ENCODE measurements at places on chromosomes 6 and 20.
A peak's percentile ranks its signal among the peaks of the same experiment; 100 is the strongest.

GRCh38 chr20:9518576-9519175, 4.3 kb downstream of the LAMP5 start:
- no peak for DNase-seq

GRCh38 chr20:57658447-57658832, 38.2 kb upstream of the ZBP1 start:
- no peak for DNase-seq

DNA sequence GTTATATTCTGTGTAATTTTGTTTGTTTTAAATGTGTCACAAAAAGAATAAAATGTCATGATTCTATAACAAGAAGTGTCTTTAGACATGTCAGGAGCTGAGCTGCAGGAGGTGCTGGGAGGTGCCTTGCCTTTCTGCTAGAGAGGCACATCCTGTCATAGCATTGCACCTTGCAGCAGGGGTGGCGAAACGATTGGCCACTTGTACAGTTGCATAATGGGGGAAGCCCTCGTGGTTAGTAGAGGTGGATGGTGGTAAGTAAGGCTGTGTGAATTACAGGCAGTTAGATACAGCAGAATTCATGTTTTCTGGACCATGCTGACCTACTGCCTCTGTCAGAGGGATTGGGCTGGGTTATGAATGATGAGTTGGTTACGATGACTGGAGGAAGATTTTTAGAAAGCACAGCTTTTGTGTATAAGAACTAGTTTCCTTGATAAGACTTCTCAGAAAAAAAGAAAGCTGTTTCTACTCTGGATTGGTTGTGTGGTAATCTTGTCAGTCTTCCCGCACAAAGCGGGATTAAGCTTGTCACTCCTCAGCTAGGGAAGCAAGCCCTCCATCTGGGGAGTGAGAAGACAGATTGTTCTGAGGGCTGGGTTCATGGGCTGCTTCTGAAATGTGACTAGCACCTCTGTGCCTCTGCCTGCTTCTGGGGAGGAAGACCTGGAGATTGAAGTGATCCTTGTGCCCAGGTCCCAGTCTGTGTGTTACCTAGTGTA, 74.9 kb downstream of the FOXO3 start:
- no peak for DNase-seq

GRCh38 chr6:15474196-15474595, 188.6 kb downstream of the DTNBP1 start:
- no peak for DNase-seq

DNA sequence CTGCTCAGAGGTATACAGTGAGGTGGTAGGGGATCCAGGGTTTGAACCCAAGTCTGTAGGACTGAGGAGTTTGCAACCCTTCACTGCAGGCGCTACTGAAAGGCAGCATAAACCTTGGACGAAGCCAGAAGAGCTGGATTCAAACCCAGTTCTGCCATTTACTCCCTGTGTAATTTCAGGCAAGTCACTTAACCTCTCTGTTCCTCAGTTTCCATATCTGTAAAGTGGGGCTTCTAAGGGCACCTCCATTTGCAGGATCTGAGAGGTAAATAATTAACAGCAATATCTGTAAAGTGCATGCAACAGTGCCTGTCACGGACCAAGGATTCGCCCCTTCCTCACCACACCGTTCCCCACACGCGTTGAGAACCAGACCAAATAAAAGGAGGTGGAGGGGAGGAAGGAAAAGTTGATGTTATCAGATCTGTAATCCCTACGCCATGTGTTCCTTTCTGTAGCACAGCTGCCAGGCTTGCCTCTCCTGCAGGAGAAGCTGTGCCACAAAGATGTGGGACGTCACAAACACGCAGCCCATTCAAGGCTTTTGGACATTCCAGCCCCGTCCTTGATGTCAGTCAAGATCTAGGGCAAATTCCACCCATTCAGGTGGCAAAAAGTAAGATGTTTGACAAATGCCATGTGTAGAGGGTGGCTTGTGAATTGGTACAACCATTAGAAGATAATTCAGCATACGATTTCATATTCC, 9.8 kb downstream of the RIPOR3 start:
- no peak for DNase-seq

DNA sequence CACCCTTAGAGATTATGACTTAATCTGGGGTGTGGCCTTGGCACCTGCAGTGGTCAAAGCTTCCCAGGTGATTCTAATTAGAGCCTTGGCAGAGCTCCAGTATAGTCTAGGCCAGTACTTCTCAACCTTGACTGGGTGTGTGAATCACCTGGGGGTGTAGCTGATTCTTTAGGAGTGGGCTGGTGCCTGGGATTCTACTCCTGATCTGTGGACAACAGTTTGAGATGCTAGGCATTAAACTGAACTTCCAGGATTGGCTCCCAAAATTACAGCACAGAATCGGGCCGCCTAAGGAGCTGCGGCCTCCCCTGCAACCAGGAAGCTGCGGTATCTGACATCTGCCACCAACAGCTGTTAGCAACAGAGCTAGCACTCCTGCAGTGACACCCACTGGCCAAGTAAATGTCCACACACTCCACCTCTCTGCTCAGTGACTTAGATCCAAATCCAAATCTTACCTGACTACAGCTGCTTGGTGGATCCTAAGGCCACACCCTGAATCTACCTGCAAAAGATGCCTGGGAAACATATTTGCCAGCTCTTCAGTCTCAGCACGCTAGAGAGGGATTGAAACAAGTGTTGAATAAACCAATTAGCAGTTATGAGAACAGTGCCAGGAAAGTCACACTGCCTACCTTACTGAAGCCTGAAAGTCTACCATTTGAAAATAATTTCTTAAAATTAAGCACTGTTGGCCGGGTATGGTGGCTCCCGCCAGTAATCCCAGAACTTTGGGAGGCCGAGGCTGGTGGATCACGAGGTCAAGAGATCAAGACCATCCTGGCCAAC, 126.7 kb downstream of the UNC5CL start:
- DNase-seq, result peak; percentile 6

- DNase-seq, result no peak
Measured at GRCh38 chr6:120736740-120737139, 597.5 kb downstream of the TBC1D32 start.

- no peak for DNase-seq
Measured at GRCh38 chr20:958936-959815, 42.9 kb downstream of the RSPO4 start.

DNA sequence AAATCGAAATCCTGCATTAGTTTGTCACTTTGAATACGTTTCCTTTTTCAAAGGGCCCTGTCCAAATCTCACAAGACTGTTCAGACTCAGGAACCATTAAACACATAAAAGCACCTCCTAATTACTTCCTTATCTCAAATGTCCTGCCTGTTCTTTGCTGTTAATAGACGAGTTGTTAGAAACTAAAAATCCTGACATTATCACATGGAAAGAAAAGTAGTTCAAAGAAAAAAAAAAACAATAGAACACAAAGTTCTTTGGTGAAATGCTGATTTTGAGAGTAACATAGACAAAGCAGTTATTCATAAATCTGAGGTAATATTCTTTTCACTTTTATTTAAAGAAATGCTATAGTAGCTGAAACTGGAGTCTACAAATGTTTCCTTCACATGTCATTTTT, 12.1 kb upstream of the TAB2 start:
- no peak for DNase-seq

GRCh38 chr20:53547664-53548239, 45.9 kb downstream of the ZNF217 start:
- DNase-seq, result no peak

- DNase-seq, result no peak
Measured at GRCh38 chr20:31923388-31924331, 28.2 kb downstream of the PDRG1 start.

- no peak for DNase-seq
Measured at GRCh38 chr20:53598140-53599043, 4.8 kb upstream of the ZNF217 start.

DNA sequence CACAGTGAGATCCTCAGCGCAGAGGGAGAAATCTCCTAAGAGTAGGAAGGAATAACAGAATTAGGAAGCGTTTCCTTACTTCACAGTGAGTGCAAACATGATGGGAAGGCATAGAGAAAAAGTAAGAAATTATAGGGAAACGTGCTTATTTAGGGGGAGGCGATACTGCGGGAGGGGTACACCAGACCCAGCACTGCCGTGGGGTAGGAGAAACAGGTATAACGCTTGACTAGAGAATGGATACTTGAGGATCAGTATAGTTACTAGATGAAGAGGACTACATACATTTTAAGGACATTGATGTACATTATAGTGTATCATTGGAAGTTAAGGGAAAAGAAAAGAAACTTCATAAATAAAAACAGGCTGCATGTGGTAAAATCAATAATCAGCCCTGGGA, 26.8 kb upstream of the HLA-E start:
- DNase-seq, result no peak

DNA sequence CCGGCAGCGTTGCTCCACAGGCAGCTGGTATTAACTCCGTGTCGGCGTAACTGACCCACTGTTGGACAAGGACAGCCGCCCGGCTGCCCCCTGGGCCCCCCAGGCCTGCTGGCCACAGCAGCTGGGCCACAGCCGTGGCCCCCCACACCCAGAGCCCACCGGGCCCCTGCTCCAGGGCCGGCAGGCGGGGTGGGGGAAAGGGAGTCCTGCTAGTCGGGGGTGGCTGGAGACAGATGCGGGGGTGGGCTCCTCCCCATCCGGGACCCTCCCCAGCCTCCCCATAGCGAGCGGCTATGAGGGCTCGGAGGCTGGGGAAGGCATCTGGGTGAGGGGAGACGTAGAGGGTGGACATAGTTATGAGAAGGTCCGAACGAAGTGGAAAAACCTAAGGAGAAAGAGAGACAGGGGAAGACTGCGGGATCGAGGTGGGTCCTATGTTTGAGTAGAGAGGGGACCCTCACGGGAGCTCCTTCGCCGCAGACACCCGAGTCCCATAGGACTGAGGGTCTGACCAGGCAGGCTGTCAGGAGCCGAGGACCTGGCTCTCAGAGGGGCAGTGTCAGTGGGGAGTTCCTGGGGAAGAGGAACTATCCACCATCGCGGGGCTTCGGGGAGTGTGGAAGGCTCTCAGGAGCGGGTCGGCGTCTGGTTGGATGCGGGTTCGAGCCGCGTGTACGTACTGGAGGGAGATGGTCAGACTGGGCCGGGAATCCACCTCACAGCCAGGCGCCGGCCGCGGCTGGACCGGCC, 511 bp downstream of the VARS1 start:
- no peak for DNase-seq

DNA sequence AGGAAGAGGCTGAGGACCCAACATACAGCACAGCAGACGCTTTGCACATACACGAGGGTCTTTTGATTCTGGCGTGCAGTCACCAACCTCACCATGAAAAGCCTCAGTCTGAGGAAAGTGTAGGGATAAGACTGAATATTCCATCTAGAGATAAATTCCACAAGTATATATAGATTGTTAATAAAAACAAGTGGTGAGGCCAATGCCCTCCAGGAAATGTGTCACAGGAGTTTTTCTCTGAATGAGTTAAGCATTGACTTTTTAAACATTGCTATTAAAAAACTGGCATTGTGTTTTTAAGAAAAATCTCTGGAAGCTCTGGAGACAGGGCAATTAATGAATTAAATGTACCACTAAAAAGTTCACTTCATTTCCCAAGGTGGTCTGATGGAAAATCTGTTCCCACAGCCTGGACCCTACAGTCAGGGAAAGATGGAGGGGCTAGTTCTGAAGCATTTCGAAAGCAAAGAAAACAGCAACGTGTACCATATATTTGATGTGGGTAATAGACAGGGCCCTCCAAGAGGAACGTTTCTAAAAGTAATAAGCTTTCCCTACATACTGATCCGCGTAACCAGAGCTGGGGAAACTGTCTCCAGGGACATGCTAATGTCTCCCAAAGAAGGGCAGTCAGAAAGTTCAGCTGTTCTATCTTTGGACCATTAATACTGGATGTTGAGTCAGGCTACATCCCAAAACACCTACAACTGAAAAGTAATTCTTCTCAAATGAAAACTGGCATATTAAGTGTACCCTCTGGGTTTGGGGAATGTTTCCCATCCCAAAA, 301.1 kb downstream of the FOXC1 start:
- no peak for DNase-seq

GRCh38 chr20:14829906-14830305, 492.5 kb upstream of the FLRT3 start:
- DNase-seq, result no peak

DNA sequence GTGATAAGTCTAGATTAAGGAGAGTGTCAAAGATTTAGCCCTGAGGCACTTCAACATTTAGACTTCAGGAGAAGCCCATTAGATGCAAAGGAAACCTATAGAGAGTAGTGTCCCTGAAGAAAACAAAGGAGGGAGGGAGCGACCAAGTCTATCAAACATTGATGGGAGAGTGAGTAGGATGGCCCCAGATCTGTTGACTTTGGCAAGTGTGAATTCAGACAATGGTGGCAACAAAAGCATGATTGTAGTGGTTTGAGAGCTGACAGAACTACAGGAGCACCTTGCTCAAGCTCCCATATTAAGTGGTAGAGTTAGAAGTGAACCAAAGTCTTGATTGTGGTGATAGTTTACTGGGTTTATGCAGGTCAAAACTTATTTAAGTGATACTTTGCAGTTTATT, 979 bp upstream of the ABCF1 start:
- DNase-seq, result no peak

- no peak for DNase-seq
Measured at GRCh38 chr6:82680192-82680591, 316.6 kb downstream of the TPBG start.

DNA sequence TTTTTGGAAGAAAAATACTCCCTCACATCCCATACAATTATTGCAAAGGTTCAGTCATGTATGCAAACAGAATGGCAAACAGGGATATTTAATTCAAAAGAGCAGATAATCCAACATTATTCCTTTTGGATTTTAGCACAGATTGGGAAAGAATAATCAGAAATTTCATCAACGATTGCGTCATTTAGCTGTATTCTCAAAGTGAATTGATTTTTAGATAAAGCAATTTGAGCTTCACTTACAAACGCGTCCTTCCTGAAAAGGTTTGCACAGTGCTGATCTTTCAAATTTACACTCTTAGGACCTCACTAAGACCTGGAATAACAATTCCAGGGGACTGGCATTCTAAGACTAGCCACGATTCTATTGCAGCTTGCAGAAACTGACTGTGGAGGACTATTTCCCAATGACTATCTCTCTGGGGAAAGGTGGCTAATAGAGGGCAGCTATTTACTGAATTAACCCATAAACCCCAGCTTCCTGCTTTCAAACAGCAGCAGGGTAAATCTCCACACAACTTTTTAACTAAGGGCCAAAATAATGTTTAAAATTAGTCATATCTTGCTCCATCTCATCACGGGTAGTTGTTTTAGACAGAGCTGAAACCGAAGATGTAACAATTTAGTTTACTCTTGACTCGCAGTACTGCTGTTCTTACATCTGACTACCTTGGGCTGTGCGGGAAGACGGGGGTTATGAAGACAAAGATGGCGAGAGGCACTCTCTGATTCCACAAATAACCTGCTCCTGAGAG, 131.2 kb upstream of the FAM184A start:
- DNase-seq, result no peak

DNA sequence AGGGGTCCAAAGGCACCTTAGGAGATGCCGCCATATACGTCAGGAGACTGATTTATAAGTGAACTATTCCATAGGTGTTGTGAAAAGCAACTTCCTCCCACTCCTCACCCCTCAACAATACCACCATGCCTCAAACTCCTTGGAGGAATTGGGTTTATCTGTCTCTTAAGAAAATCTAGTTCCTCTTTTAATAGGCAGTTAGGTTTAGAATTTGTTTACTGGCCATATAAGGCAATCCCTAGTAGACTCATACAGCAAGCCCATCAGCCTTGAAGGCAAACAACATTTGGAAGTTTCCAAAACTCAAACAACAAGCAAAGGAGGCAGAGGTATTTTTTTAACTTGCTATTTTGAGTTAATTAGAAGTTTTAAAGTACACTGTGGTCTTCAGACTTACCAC, 66.1 kb downstream of the PRND start:
- DNase-seq, result no peak

- DNase-seq, result no peak
Measured at GRCh38 chr20:31897541-31897940, 27.1 kb downstream of the TTLL9 start.

- no peak for DNase-seq
Measured at GRCh38 chr6:2197984-2198383, 47.4 kb downstream of the GMDS start.
